Liver (tissue), 10 donors: ENCODE measurements at places on chromosomes 3 and 15.

DNA sequence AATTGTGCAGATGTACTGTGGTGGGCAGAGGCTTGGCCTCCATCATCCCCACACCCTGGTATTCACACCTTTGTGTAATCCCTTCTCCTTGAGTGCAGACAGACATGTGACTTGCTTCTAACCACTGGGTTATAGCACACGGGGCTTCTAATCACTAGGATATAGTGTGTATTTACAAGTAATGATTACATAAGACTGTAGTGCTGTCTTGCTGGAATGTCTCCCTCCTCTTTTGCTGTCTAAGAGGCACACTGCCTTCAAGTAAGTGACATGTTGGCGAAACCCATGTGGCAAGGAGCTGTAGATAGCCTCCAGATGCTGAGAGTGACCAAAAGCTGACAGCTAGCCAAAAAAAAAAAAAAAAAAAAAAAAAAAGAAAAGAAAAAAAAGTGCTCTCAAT lies 542.7 kb upstream of the MDFIC2 start:
- DNase-seq, result no peak

GRCh38 chr3:114242947-114243346 lies 5.6 kb upstream of the ZNF80 start:
- DNase-seq, result no peak

DNA sequence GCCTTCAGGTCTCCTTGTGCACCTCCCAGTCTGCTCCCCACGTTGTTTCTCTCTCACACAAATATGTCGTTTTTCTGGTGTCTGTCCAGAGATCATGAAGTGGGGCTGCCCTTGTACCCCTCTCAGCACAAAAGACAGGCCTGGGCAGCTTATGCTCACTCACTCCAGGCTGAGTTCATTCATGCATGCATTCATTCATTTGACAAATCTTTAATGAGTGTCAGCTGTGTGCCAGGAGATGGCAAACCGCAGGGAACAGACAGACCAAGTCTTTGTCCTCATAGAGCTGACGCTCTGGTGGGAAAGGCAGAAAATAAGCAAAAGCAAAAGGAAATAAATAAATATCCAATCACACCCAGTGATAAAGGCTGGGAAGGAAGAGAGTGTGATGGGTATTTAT lies 7.6 kb upstream of the TRH start:
- no peak for DNase-seq

DNA sequence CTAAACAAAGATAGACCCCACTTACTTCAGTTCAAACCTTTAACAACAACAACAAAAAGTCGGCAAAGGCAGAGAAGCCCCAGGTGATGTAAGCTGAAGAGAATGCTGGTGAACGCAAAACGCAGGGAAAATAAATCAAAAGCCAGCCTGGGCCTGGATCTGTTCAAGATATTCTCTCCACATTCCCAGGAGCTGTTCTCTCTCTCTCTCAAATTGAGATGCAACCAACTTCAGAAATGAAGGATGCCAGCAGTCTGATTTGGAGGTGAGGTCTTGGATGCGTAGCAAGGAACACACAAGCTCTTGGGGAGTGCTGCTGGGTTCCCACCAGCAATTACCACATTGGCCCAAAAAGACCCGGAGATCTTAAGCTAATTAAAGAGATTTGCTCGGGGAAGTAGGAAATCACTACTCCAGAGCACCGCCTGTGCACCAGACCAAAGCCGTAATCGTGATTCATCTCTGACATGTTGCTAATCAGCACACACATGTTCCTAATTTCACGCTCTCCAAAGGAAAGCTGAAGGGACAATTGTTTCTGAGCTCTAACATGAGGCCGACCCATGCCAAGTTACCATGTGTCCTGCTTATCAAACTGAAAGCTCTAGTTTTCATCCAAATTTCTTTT lies 37.1 kb downstream of the IL17RD start:
- DNase-seq, result no peak

DNA sequence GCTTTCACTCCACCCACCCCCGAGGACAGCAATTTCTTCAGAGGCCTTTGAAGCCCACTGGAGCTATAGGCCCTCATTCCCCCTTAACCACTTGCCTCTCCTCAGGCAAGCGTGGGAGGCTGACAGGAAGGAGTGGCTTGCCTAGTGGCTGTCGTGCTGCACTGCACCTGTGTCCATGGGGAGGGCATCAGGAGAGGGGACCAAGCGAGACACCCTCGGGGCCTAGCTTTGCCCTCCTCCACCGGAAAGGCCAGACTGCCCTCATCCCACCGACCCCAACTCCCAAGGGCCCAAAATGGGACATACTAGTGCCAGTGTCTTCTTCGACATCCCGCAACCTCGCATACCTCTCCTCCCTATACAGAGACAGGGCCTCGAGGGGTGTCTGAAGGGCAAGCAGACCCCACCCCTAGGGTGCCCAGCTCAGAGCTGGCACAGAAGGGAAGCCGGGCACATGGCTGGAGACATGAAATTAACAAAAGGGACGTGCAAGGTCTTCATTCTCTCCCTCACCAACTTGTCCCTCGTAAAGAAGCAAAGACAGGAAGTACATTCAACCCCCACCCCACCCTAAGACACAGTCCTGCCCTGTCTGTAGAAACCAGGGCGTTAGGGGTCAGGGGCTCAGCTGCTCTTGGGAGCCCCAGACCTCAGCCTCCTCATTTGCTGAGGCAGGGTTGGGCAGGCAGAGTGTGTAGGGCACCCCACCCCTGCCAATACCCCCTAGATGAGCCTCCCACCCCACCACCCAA lies 24.3 kb downstream of the VIPR1 start:
- no peak for DNase-seq

DNA sequence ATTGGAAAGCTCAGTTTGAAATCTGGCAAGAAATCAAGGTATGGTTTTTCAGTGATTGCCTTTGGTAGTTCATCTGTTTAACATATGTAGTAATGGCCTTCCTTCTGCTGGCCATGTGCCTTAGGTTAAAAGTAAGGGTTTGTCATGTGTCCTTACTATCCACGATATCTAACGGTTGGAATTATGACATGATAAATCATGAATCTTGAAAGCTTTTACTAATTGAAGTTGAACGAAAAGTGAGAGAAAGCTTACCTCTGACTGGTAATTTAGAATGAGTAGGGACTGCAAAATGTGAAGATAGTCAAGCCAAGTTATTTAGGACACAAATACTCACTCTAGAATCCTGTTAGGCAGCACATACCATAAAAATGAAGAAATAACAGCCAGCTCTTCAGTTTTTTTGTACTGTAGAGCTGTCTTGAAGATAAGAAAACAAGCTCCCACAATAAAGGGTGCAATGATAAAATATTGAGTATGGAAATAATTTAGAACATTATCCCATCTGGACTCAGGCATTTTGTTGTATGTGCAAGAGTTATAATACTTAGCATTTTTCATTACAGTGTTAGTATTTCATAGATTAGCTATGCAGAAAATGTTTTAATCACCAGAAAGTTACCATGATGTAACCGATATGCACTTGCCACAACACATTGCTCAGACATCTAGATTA lies 303.4 kb downstream of the ZNF385D start:
- no peak for DNase-seq

- no peak for DNase-seq
Measured at GRCh38 chr3:187210545-187211327, 13.4 kb downstream of the RTP1 start.

GRCh38 chr3:170387950-170388349 lies 30.4 kb downstream of the SKIL start:
- DNase-seq, result no peak

DNA sequence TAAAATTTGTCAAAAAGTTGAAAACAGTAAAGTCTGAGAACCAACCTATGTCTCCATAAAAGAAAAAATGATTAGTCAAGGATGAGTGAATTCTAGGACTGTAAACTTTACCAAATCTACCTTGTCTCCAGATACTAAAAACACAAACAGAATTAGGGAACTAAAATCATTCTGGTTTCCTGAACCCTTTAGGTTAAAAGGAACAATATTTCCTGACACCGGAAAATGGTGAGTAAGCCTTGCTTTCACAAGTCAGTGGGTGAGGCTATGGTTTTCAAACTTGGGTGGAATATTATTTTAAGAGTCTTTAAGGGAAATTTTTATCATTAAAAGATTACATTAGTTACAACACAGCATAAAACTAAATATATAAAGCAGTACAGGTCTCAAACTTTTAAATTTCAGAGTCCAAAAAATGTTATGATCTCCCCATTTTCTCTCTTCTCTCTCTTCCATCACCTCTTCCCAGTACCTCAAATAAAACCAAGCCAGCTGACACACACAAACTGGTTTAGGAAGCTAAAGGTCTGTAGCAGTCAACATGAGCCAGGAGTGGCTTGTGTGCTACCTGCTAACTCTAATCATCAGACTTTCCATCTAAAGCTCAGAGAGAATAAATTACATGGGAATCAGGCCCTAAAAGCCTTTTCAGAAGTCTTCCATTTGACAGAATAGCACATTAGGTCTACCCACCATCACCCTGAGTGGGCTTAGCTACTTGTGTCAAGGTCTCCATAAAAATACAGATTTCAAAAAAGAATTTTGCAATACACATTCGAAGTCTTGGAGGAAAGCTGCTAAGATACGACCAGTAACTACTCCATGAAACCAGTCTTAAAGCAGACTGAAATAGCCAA lies 2.2 kb downstream of the SLC12A6 start:
- DNase-seq, result no peak

DNA sequence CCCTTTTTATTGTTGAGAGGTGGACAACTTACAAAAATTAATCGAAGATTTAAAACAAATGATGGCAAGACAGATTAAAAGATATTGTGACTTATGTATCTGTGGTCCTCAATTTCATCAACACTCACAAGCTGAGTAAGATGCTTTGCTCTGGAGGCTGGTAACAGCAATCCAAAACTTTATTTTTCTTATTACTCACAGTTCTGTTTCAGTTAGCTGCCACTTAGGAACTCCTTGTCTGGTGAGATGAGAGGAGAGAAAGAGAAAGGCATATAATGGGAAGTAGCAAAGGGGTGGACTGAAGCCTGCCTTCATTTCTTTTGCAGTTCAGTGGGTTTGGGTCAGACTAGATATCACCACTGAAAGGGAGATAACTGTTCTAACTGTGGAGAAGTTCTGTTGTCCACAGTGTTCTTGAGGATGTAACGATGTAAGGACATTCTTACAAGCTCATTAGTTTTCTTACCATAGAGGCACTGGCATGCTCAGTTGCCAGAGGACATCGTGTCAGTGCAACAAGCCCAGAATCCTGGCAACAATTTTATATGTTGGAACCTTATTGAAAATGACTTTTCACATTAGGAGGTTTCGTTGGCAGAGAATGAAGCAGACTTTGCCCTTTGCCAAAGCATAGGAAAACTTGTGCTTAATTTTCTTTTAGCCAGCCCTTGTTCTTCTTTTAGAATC lies 93.6 kb downstream of the PLCL2 start:
- DNase-seq, result no peak

DNA sequence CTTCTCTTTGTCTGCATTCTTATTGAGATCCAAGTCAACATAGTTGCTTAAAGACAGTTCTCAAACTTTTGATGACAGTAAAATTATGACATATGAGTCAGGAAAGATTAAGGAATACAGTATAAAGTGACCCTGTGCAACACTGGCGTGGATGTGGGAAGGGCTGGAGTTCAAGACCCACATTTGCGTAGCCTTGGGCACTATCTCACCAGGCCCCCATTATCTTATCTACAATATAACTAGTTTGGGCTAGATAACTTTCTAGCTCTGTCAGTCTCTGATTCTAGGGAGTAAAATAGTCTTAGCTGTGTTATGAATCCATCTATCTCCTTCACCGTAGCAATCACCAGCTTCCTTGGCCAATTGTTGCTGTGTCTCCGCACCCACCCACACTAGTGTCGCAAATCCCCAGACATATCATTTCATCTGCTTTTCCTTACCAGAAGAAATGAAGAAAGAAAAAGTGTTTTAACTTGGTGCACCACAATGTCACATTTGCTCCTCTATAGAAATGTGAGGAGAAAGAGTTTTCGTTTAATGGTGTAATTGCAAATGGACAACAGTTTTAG lies 14.9 kb upstream of the TM4SF4 start:
- DNase-seq, result no peak

GRCh38 chr3:140187656-140188221 lies 252.8 kb downstream of the CLSTN2 start:
- no peak for DNase-seq

DNA sequence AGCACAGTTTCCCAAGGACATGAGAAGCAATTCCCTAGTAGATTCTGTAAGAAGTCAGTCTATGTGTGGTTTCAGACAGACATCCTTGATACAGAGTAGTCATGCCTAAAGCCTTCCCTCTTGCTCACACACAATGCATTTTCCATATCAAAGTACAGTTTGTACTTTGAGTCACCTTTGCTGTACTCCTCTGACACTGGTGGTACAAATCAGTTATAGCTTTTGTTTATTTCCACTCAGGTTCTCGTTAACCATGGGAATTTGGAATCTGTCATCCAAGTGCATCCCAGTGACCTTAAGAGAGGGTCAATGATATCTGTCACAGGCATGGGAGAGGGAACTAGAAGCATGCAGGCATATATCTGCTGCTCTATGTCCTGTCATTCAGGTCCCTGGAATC lies 3.6 kb upstream of the GNB4 start:
- no peak for DNase-seq

GRCh38 chr3:13505147-13506130 lies 25.3 kb downstream of the HDAC11 start:
- no peak for DNase-seq

DNA sequence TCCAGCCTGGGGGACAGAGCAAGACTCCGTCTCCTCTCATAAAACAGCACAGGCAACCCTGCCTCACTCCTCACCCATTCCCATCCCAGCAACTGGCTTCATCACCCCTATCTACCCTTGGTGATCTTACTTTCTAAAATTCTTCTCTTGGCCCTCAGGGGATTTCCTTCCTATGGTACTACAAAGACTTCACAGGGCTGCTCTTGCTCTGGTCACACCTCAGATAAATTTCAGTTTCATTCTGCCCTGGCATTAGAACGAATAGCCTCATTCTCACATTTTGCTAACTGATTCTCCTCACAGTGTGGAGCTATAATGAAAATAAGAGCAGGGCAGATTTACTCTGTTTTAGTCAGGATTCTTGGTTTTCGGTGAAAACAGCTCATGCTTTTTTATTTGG lies 22.1 kb upstream of the CRBN start:
- no peak for DNase-seq

GRCh38 chr3:73509066-73509465 lies 115.7 kb downstream of the PDZRN3 start:
- DNase-seq, result no peak

DNA sequence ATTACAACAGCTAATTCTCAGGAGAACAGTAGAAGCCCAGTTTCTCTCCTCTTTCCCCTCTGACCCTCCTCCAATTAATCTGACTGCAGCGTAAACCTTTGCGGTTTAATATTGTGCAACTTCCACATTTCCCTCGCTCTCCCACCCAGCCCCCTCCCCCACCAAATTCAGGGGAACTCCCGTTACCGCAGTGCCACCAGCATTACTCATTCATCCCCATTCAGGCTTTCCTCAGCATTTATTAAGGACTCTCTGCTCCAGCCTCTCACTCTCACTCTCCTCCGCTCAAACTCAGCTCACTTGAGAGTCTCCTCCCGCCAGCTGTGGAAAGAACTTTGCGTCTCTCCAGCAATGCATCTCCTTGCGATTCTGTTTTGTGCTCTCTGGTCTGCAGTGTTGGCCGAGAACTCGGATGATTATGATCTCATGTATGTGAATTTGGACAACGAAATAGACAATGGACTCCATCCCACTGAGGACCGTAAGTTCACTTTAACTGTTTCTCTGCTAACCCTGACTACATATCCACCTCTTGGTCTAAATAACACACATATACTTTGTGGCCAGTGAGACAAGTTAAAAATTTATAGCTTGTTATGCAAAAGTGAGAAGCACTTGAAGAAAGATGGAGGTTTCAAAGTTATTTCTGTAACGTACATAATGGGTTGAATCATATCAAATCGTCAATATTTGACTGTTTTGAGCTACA lies at the start of gene PTX3:
PTX3 (plus strand) TSS at position 268 of the 709 bp plus-strand sequence; CDS start at position 352, 84 bp downstream.
- no peak for DNase-seq

- no peak for DNase-seq
Measured at GRCh38 chr3:15214758-15215157, 8.7 kb downstream of the CAPN7 start.
